ENCODE measurements at places on chromosomes 13 and 19. TPM values are rescaled to one million over a fixed set of nuclear protein-coding genes. Genes with fewer than 3 reads are reported as not detected.

Gene ZNF135
- total RNA-seq, result 13.4 TPM

Gene LIM2
- not detected for total RNA-seq

Gene PNMA8A
- 58.5 TPM for total RNA-seq

Gene TNFSF9
- 2.2 TPM for total RNA-seq

Gene PRR22
- 0.16 TPM for total RNA-seq

Gene ZNF888
- total RNA-seq, result 5.5 TPM

Gene ZNF552
- total RNA-seq, result 9.7 TPM

Gene SLC25A42
- total RNA-seq, result 12.6 TPM

Gene KCNJ14
- total RNA-seq, result 0.47 TPM

Gene CLEC4M
- total RNA-seq, result not detected

Gene SPART
- 31.4 TPM for total RNA-seq

Gene ZNF223
- 14.8 TPM for total RNA-seq

Gene VSTM2B
- 12.3 TPM for total RNA-seq

Gene LGALS7B
- total RNA-seq, result not detected

Gene LILRA1
- total RNA-seq, result 0.16 TPM

Gene PSG3
- total RNA-seq, result not detected

Gene ZNF284
- 8.3 TPM for total RNA-seq

Gene C19orf25
- total RNA-seq, result 18.6 TPM

Gene GPC6
- 9.8 TPM for total RNA-seq

Gene GARIN5A
- total RNA-seq, result 0.62 TPM

Gene TSSK6
- total RNA-seq, result 1.2 TPM

Gene STOML3
- total RNA-seq, result 0.16 TPM

Gene CILP2
- total RNA-seq, result 0.62 TPM

Gene CGB1
- total RNA-seq, result not detected

Gene ZNF234
- total RNA-seq, result 25.9 TPM

Gene SLC44A2
- 25.9 TPM for total RNA-seq

Gene TRIP10
- 3.0 TPM for total RNA-seq

Gene THSD8
- total RNA-seq, result 0.62 TPM

Gene TSEN34
- total RNA-seq, result 34.2 TPM

Gene CEACAM20
- not detected for total RNA-seq

Gene SLC5A5
- 1.9 TPM for total RNA-seq

Gene TMPRSS9
- 0.16 TPM for total RNA-seq

Gene WDR87
- total RNA-seq, result not detected

Gene CRX
- not detected for total RNA-seq

Gene PLIN5
- 2.0 TPM for total RNA-seq

Gene TTC9B
- 59.0 TPM for total RNA-seq

Gene IGFL3
- not detected for total RNA-seq

Gene FFAR1
- total RNA-seq, result not detected

Gene CAMSAP3
- total RNA-seq, result 17.0 TPM

Gene TGFBR3L
- total RNA-seq, result not detected

Gene ATP1A3
- 153 TPM for total RNA-seq

Gene CGB7
- not detected for total RNA-seq

Gene ZNF177
- total RNA-seq, result 11.9 TPM

Gene SERPINE3
- total RNA-seq, result 0.16 TPM

Gene PRTN3
- total RNA-seq, result not detected

Gene ARHGEF18
- total RNA-seq, result 28.7 TPM

Gene PET100
- total RNA-seq, result 14.7 TPM

Gene SULT2A1
- total RNA-seq, result not detected

Gene LILRB1
- total RNA-seq, result not detected

Gene TYROBP
- total RNA-seq, result 3.1 TPM

Gene SYNE4
- total RNA-seq, result not detected
